ENCODE measurements at places on chromosomes 16 and 17.
A peak's percentile ranks its signal among the peaks of the same experiment; 100 is the strongest.

DNA sequence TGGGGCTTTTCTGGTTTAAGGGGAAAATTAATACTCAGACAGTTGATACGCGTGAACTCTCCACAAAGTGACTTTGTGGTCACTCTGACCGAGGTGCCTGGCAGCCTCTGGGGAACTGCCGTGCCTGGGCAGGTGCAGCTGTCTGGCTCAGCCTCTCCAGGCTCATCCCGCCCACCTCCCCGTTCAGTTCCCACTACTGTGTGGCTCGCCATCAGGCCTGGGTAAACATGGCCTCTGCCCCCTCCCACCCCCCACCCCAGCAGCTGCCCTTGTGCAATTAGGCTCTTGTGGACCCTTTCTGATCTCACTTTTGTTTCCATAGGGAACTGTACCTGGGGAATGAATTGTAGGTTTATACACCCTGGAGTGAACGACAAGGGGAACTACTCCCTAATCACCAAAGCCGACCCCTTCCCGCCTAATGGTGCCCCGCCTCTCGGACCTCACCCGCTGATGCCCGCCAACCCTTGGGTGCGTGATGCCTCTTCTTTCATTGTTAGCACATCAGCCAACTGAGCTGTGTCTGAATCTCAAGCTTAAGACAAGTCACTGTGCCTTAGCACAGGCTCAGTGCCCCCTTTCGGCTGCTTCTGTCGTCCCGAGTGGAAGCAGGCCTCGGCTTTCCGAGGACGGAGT is 27.8 kb downstream of the ZC3H18 start:
- no peak for DNase-seq

GRCh38 chr17:14123619-14124278 is 54.4 kb downstream of the COX10 start:
- DNase-seq: no peak

- DNase-seq: no peak
Measured at GRCh38 chr16:76483307-76483909, 206.2 kb downstream of the CNTNAP4 start.

GRCh38 chr17:64635647-64636305 is 26.3 kb downstream of the SMURF2 start:
- peak; percentile 12 for DNase-seq

- DNase-seq: no peak
Measured at GRCh38 chr16:47028767-47029377, 55.4 kb upstream of the DNAJA2 start.
